ENCODE measurements at places on chromosomes 4 and X. TPM values are rescaled to one million over a fixed set of nuclear protein-coding genes. Genes with fewer than 3 reads are reported as not detected.

The NXF2B gene
- not detected for total RNA-seq

The GATA1 gene
- not detected for total RNA-seq

The NUDT10 gene
- total RNA-seq: 0.13 TPM

The ZCCHC13 gene
- not detected for total RNA-seq

The ARAP2 gene
- 1.1 TPM for total RNA-seq

The NHS gene
- under 0.01 TPM for total RNA-seq

The SLC10A7 gene
- total RNA-seq: 15.7 TPM

The SPATA4 gene
- total RNA-seq: not detected

The RGN gene
- total RNA-seq: under 0.01 TPM

The IDUA gene
- 5.8 TPM for total RNA-seq

The NPY1R gene
- total RNA-seq: not detected

The RPL9 gene
- total RNA-seq: 734 TPM

The TGIF2LX gene
- total RNA-seq: not detected

The MCF2 gene
- total RNA-seq: under 0.01 TPM

The LRRC66 gene
- total RNA-seq: 0.50 TPM

The EFHC2 gene
- under 0.01 TPM for total RNA-seq

The OTC gene
- total RNA-seq: 0.69 TPM

The SRPK3 gene
- total RNA-seq: under 0.01 TPM

The TRIM60 gene
- not detected for total RNA-seq

The SYTL4 gene
- total RNA-seq: 30.8 TPM

The IBSP gene
- total RNA-seq: not detected

The GPR173 gene
- 4.0 TPM for total RNA-seq

The VCX3B gene
- not detected for total RNA-seq

The HSPA4L gene
- total RNA-seq: 2.4 TPM

The MAGEB10 gene
- total RNA-seq: not detected

The DMD gene
- total RNA-seq: 0.32 TPM

The RAB41 gene
- total RNA-seq: not detected

The STEEP1 gene
- 51.5 TPM for total RNA-seq

The C4orf51 gene
- not detected for total RNA-seq

The CXXC4 gene
- total RNA-seq: under 0.01 TPM

The NCAPG gene
- 34.2 TPM for total RNA-seq

The FAM47A gene
- not detected for total RNA-seq

The LGI2 gene
- 0.06 TPM for total RNA-seq

The FSTL5 gene
- total RNA-seq: 0.63 TPM

The STPG2 gene
- total RNA-seq: 0.13 TPM

The ADH1A gene
- not detected for total RNA-seq

The ZMAT1 gene
- total RNA-seq: 0.81 TPM

Measured in bladder microvascular endothelial cell (primary cell).